Right lobe of liver (tissue), 6 donors: ENCODE measurements at places on chromosomes 16 and 17. TPM values are rescaled to one million over a fixed set of nuclear protein-coding genes. Genes with fewer than 3 reads are reported as not detected.

DNA sequence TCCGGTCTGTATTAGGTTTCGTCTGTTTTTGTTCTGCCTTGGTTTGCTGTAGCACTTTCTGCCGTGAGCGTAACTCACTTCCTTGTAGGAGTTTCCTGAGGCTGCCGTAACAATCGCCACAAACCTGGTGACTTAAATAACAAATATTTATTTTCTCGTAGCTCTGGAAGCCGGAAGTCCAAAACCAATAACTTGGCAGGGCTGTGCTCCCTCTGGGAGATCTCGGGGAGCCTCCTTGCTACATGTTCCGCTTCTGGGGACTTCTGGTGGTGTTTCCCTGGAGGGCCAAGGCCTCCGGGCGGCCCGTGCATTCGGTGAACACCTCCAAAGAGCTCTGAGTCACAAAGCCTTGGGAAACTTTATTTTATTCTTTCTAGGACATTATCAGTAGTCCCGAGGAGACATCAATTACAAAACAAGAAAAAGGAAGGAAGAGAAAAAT, 6.8 kb upstream of the WDR45B start:
- H3K27ac ChIP-seq: no peak overlapping the region
- no peak overlapping the region for H3K4me3 ChIP-seq
- H3K36me3 ChIP-seq: no peaks in the 10 kb centered on the region
- no peaks in the 10 kb centered on the region for H3K27me3 ChIP-seq
- no peaks in the 10 kb centered on the region for H3K4me1 ChIP-seq
- DNase-seq: no peak

GRCh38 chr17:15112846-15113617, 152.1 kb downstream of the PMP22 start:
- no peak overlapping the region for H3K4me3 ChIP-seq
- no peaks in the 10 kb centered on the region for H3K4me1 ChIP-seq
- no peaks in the 10 kb centered on the region for H3K36me3 ChIP-seq
- H3K27me3 ChIP-seq: no peaks in the 10 kb centered on the region

GRCh38 chr17:31385428-31386285, 5.8 kb upstream of the RAB11FIP4 start:
- no peak overlapping the region for H3K27ac ChIP-seq
- H3K4me1 ChIP-seq: no peaks in the 10 kb centered on the region
- no peak overlapping the region for H3K4me3 ChIP-seq
- no peaks in the 10 kb centered on the region for H3K36me3 ChIP-seq
- H3K27me3 ChIP-seq: no peaks in the 10 kb centered on the region

GRCh38 chr17:19331134-19331533, 31.4 kb downstream of the B9D1 start:
- no peak for DNase-seq
- H3K27me3 ChIP-seq: no peaks in the 10 kb centered on the region
- no peak overlapping the region for H3K4me3 ChIP-seq

DNA sequence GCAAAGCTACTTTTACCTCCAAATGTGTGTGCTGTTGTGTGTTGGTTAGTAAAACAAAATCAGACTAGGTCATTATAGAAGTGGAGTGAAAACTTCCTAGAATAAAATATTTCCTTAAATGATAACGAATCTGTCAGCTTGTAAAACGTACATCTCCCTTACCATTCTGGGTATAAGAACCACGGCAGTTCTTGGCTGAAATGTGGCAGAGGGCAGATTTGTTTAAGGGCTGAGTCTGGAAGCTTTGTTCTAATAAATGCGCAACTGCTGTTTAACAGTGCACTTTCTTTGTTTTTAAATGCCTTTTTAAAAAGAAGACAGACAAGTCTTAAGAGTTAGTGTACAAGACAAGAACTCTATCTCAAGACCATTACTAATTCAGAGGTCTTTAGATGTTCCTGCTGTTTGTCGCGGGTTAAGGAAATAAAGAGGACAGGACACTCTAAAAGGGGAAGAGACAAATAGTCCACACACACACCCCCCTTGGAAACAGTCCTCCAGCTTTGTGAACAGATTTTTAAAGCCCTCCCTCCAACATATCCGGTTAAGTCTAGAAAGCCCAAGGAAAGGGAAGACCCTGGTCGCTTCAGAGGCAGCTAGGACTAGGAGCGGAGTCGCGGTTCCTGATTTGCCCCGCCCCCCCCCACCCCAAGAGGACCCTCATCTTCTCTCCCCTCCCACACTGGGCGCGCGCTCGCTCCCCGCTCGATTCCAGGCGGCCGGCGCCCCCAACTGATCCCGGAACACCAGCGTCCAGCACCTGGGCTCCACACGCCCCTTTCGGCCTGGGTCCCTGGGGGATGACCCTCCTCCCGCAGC, 658 bp downstream of the SYNRG start:
- no peaks in the 10 kb centered on the region for H3K4me1 ChIP-seq
- DNase-seq: no peak
- peak overlapping the region; percentile 87 for H3K27ac ChIP-seq
- no peaks in the 10 kb centered on the region for H3K27me3 ChIP-seq
- peaks cover 5% of the 10 kb centered on the region for H3K36me3 ChIP-seq
- H3K4me3 ChIP-seq: peak overlapping the region; percentile 94

DNA sequence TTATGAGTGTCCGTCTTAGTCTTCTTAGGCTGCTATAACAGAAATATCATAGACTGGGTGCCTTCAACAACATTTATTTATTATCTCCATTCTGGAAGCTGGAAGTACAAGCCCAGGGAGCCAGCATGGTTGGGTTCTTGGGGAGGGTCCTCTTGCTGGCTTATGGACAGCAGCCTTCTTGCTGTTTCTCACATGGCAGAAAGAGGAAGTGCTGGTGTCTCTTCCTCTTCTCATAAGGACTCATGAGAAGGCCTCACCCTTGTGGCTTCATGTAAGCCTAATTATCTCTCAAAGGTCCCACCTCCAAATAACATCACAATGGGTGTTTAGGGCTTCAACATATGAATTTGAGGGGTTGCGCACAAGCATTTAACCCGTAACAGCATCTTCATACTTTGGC, 207.0 kb upstream of the COX10 start:
- no peaks in the 10 kb centered on the region for H3K36me3 ChIP-seq
- DNase-seq: no peak

DNA sequence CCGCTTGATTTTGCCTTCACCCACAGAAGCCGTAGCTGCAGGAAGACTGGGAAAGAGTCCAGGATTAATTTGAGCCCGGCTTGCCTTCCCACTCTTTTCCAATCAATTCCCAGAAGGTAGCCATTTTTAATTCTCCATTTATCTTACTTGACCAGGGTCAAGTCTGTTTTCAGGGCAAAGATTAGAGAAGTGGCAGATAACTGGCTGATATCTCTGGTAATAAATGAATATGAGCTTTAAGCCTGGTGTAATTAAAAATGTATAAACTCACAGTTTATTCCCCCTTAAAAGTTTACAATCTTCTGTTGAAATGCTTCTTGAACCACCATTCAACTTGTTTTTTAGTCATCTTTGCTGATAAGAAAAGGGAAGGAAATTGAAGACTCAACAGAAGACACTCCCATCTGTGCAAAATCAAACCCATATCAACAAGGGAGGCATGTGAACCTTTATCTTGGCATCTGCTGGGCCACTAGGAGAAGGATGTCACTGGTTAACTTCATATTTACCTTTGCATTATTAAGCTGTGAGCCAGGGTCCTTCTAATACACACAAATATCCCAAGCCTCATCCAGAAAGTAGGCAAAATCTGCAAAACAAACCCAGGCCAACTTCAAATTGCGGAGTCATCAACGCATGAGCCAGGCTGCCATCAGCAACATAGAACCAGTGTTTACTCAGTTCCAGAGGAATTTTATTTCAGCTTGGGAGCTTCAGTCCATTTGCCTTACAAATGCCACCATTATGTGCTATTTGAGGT, 314.6 kb upstream of the MAF start:
- no peaks in the 10 kb centered on the region for H3K36me3 ChIP-seq
- no peaks in the 10 kb centered on the region for H3K4me1 ChIP-seq
- no peaks in the 10 kb centered on the region for H3K27me3 ChIP-seq
- no peak overlapping the region for H3K27ac ChIP-seq
- H3K4me3 ChIP-seq: no peak overlapping the region

- H3K27ac ChIP-seq: no peak overlapping the region
- DNase-seq: no peak
- peaks cover 10% of the 10 kb centered on the region for H3K4me1 ChIP-seq
- H3K27me3 ChIP-seq: no peaks in the 10 kb centered on the region
These were observed 25.1 kb downstream of the TMEM98 start for GRCh38 chr17:32953045-32953444.

- no peak overlapping the region for H3K4me3 ChIP-seq
- no peaks in the 10 kb centered on the region for H3K36me3 ChIP-seq
- no peaks in the 10 kb centered on the region for H3K4me1 ChIP-seq
These were observed 79.0 kb downstream of the CA10 start for GRCh38 chr17:52079496-52079895.

- no peaks in the 10 kb centered on the region for H3K36me3 ChIP-seq
- no peak overlapping the region for H3K27ac ChIP-seq
- no peak for DNase-seq
- no peak overlapping the region for H3K4me3 ChIP-seq
These were observed 175.7 kb downstream of the RGS9 start for GRCh38 chr17:65312718-65313377.

GRCh38 chr16:68363658-68364521, 53.1 kb downstream of the PRMT7 start:
- H3K36me3 ChIP-seq: no peaks in the 10 kb centered on the region
- DNase-seq: no peak
- no peaks in the 10 kb centered on the region for H3K27me3 ChIP-seq
- H3K27ac ChIP-seq: no peak overlapping the region
- H3K4me1 ChIP-seq: peaks cover 13% of the 10 kb centered on the region

- H3K4me1 ChIP-seq: no peaks in the 10 kb centered on the region
- H3K36me3 ChIP-seq: no peaks in the 10 kb centered on the region
- DNase-seq: no peak
- no peak overlapping the region for H3K27ac ChIP-seq
These were observed 11.7 kb downstream of the SMPD3 start for GRCh38 chr16:68436581-68436980.

DNA sequence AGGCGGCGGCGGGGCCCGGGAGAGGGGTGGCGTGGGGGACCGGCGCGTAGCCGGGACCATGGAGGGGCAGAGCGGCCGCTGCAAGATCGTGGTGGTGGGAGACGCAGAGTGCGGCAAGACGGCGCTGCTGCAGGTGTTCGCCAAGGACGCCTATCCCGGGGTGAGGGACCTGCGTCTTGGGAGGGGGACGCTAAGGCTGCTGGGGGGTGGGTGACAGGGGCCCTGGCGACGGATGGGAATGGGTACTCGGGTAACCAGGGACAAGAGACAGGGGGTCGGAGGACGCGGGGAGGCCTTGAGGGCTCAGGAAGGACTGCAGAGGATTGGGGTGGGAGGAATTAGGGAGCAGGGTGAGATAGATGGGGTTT, 243 bp downstream of the RND2 start:
- H3K4me3 ChIP-seq: no peak overlapping the region
- DNase-seq: no peak
- no peaks in the 10 kb centered on the region for H3K27me3 ChIP-seq
- peaks cover 17% of the 10 kb centered on the region for H3K4me1 ChIP-seq
- H3K27ac ChIP-seq: no peak overlapping the region
- no peaks in the 10 kb centered on the region for H3K36me3 ChIP-seq

DNA sequence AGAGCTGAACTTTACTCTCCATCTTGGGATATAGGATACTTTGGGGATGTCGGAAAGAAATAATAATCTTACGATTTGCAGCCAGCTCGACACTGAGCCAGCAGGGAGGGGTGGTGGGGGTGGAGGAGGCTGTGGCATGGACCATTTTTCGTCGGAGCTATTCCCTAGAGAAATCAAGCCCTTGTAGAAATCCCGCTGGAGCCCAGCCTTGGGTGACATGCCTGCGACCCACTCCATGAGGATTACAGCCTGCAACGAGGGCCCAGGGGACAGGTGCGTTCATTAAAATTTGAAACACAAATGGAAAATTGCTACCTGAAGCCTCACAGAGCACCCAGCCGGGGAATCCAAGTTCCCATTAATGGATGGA, 82.8 kb upstream of the GSE1 start:
- no peaks in the 10 kb centered on the region for H3K27me3 ChIP-seq
- H3K36me3 ChIP-seq: no peaks in the 10 kb centered on the region
- DNase-seq: no peak
- no peak overlapping the region for H3K4me3 ChIP-seq

The NPIPB9 gene
- 1.2 TPM for total RNA-seq

The KLHL10 gene
- total RNA-seq: not detected

The HSD17B2 gene
- total RNA-seq: 75.7 TPM

The STX1B gene
- total RNA-seq: 0.61 TPM

The MPV17L gene
- 14.3 TPM for total RNA-seq

The TBC1D3B gene
- total RNA-seq: 2.4 TPM
